ENCODE measurements at places on chromosomes 5 and 9.
A peak's percentile ranks its signal among the peaks of the same experiment; 100 is the strongest.

DNA sequence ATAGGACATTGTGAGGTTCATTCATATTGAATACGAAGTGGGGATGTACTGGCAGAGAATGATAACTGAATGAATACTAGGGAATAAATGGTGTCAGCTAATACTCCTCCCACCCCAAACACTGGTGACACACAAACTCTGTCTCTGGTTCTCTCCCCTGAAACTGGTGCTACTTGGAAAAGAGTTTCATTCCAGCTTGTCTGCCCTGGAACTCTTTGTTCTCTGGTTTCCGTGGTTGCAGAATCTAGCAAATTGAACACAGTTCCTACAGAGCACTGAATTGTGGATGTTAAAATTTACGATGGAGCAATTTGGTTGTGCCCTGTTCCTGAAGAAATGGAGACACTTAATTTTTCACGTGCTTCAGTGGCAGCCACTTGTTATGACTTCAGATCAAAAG is 181.7 kb downstream of the KCTD16 start:
- no peak for DNase-seq

DNA sequence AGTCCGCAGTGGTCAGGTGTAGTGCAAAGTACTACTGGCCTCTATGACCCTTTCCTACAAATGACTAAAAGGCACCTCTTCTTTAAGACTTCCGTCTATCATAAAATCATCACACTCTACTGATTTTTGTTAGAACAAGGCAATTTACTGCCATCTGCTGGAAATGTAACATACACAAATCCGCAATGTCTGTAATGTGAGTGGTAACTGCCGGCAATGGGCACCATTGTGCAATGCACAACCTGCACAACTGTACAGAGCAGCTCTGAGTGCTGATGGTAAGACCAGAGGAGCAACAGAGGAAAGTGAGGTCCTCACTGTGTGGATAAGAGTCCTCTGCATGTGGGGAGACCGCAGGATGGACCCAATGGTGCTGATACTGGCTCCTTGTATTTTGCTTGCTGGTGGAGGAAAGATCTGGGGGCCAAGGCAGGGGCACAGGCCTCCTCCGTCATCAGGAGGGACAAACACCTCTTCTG is 103.7 kb downstream of the ATPSCKMT start:
- no peak for DNase-seq

- no peak for DNase-seq
Observed at GRCh38 chr5:125348936-125349831, 602.7 kb upstream of the ZNF608 start.

DNA sequence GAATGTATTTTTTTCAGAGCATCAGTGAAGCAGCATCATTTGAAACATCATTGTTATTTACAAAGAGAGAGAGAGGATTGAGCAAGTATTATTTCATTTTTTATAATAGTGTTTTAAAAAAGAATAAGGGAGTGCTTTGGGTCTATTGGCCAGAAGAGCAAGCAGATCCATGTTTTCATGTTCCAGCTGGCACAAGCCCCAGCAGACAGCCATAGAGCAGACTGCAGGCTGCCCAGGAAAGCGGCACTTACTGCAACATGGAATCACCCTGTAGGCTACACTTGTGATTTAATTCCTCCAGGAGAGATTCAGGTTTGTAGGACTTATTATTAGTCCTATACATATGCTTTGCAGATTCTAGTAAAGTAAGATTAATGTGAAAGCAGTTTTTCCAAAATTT is 407.0 kb upstream of the GRAMD2B start:
- no peak for DNase-seq

DNA sequence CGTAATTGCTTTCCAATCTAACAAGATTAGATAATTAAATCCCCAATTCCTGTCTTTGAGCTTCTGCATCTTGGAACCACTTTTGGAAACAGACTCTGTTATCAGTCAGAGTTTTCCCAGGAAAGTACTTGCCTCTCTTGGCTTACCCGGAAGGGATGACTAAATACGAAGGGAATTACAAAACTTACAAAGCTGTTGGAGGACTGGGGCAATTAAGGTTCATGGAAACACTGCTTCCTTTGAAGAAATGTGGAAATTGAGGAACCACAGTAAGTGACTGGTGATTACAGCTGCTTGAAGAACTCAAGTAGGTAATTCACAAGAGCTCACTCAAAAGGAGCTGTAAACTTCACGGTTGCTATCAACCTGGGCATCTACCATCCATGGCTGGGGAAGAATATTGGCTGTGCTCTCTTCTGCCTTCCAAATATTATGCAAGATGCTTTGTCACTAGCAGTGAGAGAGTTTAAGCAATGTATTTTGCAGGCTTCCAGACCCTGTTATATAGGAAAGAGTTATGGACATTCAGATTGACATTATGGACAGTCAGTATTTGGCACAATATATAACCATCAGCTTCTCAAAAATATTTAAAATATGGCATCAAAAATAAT is 104.6 kb upstream of the MAN2A1 start:
- no peak for DNase-seq

DNA sequence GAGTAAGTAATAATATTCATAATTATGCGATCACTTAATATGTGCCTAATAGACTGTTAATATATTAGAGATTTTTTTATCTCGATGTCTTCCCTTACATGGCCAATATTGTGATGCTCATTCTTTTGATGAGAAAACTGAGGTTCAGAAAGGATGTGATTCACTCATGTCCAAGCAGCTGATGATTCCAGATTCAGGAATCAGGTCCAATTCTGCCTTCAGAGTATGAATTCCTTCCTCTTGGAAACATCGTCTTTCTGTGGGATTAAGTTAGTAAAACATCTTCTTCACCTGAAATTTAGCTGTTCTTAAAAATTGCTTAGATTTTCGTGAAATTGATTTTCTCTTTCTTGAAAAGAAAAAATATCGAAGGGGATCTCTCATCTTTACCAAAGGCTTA is 242.5 kb upstream of the RFX3 start:
- DNase-seq, result no peak

GRCh38 chr5:131081374-131081773 is 83.7 kb downstream of the HINT1 start:
- DNase-seq, result no peak

DNA sequence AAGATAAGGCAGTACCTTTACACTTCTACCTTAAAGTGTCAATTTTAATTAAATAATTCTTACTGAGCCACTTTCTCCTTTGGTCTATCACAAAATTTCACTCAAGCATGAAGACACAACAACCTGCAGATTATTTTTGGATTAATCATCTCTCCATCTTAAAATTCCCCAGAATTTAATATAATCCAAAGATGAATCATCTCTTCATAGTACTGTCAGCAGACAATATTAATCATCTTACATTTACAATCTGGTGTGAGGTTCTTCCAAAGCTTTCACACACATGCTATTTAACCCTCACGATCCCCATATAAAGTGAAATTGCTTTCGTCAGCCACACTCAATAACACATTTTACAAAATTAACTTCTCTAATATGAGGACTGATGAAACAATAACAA is 43.0 kb downstream of the LHFPL2 start:
- DNase-seq, result no peak

- no peak for DNase-seq
Observed at GRCh38 chr9:130366888-130367550, 77.7 kb upstream of the ASS1 start.

GRCh38 chr9:15498246-15498995 is 12.3 kb downstream of the PSIP1 start:
- DNase-seq, result no peak

DNA sequence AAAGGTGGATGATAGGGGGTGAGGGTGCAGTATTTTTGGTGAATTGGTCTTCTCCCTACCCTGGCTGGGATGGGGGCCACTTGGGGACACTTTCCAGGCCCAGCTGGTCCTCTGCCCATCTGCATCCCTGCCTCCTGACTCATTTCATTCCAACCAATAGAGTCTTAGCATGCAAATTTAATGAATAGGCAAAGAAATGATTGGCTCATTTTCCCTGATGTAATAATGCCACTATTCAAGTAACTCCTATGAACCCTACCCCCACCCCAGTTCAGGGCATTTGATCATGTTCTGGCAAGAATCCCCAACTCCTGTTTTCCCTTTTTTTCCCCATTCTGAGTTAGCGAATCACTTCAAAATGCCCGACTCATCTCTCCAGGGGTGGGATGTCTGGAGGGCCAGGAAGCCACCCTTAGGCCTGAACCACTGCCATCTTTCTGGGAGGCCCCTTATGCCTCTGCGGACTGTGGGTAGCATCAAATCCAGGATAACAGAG is 56.7 kb downstream of the PCDH1 start:
- DNase-seq, result no peak

DNA sequence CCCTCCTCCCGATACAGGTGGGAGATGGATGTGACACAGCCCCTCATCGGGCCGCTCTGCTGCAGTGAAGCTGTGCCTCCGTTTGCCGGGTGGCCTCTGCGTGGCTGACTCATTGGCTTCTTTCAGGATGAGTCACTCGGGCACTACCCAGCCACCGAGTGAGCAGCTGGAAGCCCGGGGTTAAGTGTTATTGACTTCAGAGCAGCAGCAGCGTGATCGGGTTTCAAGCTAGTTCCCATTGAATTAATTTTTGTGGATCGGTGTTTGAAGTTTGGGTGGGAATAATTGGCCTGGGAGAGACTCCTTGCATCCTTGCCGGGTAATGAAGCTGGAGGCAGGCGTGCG is 266.4 kb upstream of the IRX4 start:
- no peak for DNase-seq

DNA sequence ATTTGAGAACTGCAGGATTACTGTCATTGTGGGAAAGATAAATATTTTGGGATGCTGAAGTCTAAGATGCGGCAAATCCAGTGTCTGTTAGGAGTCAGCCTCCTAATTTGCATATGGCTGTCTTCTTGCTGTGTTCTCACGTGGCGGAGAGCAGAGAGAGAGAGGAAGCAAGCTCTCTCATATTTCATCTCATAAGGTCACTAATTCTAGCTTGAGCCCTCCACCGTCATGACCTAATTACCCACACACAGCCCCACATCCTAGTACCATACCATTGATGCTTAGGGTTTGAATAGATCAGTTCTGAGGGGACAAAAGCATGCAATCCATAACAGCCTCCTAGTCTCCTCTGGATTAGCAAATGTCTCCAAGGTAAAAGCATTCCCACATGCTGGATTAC is 124.5 kb downstream of the CDH12 start:
- DNase-seq, result no peak

GRCh38 chr9:93962561-93963440 is 7.6 kb upstream of the BARX1 start:
- DNase-seq, result peak; percentile 70

- no peak for DNase-seq
Observed at GRCh38 chr9:125968714-125969374, 221.7 kb downstream of the PBX3 start.

- DNase-seq, result no peak
Observed at GRCh38 chr5:51377151-51378060, 5.8 kb upstream of the ISL1 start.

GRCh38 chr5:118883362-118883761 is 105.0 kb downstream of the DTWD2 start:
- DNase-seq, result no peak

DNA sequence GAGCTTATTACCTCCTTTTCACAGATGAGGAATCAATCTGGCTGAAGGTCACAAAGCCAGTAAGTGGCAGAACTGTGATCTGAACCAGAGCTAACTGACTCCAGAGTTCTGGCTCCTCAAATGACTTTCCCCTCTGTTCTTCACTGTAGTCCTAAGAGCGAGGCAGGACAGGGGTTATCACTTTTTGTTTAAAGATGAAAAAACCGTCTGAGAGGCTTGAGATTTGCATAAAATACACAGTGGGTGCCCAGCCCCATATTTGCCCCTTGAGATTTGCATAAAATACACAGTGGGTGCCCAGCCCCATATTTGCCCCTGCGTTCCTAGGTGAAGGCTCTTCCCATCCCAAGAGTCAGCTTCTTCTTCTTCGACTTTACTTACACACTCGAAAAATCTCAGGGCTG is 667 bp downstream of the FBXO10 start:
- no peak for DNase-seq

- DNase-seq, result no peak
Observed at GRCh38 chr5:39370555-39371366, 6.5 kb upstream of the C9 start.

GRCh38 chr5:42813533-42813932 is 1.8 kb upstream of the SELENOP start:
- no peak for DNase-seq

GRCh38 chr5:134559672-134560071 is 34.2 kb downstream of the JADE2 start:
- no peak for DNase-seq

GRCh38 chr5:125720348-125720685 is 702.9 kb upstream of the GRAMD2B start:
- DNase-seq, result no peak

GRCh38 chr5:115599924-115600323 is 2.4 kb downstream of the TICAM2 start:
- DNase-seq, result no peak

- DNase-seq, result no peak
Observed at GRCh38 chr9:128928624-128929023, 7.8 kb downstream of the PHYHD1 start.

GRCh38 chr9:86687788-86688187 is 259.5 kb downstream of the GAS1 start:
- no peak for DNase-seq

DNA sequence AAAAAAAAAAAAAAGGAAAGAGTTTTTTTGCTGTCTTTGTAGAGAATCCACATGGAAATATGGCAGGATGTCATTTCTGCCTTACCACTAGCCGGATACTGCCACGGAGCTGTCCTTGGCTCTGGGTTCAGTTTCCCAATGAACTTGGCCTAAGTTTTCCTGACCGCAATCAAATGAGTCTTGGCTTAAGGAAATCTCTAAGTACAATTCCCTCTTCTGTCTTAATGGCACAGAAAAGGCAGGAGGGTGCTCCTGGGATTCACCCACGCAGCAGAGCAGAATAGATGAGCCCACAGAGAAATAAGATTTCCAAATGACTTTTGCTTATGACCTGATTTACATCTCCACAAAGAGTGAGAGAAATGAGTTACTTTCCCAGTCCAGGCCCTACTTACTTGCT is 284.0 kb upstream of the VLDLR start:
- DNase-seq, result no peak

- no peak for DNase-seq
Observed at GRCh38 chr5:137233726-137234125, 265.4 kb downstream of the SPOCK1 start.
